ENCODE measurements at places on chromosomes 1 and 21.

DNA sequence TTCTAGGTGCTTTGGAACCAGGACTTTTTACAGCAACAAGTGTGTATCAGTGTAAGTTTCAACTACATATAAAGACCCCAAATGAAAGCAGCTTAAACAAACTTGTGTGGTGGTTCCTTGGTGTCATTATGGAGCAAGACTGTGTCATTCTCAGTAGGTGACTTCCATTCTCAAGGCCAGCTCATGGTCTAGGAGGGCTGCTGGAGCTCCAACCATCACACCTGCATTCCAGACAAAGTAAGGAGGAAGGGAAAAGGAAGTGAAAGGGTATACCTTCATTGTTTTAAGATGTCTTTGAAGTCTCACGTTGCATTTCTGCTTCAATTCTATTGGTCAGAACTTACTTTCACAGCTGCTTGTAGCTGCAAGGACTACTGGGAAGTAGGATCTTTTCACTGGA lies 188.6 kb downstream of the C1orf94 start:
- no peak for DNase-seq

- no peak for DNase-seq
Observed at GRCh38 chr1:59511476-59512465, 214.9 kb downstream of the FGGY start.

- no peak for DNase-seq
Observed at GRCh38 chr1:14968251-14968851, 185.2 kb upstream of the TMEM51 start.

DNA sequence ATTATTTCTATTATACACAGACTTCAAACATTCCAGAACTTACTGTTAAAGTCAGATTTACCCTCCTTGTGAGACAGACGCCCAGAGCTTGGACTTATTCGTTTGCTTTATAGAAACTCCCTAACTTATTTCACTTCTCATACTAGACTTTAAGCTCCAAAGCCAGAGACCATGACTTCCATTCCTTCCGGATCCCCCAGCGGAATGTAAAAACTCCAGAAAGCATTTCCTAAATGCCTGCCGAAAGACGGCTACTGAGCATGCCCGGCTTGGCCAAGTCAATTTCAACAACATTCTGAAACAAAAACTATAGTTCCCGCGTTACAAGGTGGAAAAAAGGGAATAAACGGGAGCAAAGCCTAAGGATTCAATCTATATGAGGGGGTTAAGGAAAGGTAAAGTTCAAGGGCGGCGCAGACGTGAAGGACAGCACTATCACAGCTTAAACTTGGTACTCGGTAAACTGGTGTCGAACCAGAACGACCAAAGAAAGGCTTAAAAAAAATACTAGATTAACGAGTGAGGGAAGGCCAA lies 1.1 kb downstream of the USP48 start:
- DNase-seq, result no peak

DNA sequence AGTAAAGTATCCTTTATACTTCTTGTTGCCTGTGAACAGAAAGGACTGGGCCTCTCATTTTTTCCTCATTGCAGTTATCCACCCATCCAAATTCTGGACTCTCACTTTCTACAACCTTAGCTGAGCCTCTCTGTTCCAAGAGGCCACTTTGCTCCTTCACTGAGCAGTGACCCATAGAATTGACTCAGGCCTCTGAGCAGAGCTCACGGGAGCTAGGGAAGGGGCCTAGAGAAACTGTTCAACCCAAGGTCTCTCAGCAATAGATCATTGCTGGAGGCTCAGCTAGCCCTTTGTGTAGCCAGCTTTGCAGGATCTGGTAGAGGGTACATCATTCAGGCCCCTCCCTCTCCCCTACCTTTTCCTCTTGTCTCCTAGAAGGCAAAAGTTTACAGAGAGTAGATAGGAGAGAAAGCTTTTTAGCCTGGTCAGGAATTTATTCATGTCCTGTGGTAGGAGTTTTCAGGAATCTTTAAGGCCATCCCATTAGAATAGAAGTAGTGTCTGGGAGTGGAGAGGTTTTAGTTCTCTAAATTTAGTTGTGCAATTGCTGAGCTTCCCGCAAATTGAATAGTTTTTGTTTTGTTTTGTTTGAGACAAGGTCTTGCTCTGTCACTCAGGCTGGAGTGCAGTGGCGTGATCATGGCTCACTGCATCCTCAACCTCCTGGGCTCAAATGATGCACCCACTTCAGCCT lies 6.7 kb downstream of the INTS3 start:
- DNase-seq, result no peak

- DNase-seq, result no peak
Observed at GRCh38 chr21:46163380-46163779, 8.0 kb upstream of the FTCD start.

DNA sequence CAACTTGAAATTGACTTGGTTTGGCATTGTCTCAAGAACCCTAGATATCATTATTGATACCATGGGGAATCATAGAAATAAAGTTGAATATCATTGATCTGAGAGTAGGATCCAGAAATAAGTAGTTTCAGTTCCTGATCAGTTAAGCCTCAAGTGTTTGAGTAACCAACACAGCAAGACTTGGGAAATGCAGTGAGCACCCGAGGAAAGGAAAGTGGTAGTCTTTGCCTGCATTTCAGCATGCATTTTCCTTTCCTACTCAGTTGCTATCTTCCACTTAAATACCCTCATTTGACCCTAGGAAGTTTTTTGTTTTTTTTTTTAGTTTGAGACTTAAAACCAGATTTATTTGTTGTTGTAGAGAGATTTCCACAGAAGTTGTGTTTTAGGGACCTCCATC lies 18.9 kb downstream of the CLEC20A start:
- no peak for DNase-seq

DNA sequence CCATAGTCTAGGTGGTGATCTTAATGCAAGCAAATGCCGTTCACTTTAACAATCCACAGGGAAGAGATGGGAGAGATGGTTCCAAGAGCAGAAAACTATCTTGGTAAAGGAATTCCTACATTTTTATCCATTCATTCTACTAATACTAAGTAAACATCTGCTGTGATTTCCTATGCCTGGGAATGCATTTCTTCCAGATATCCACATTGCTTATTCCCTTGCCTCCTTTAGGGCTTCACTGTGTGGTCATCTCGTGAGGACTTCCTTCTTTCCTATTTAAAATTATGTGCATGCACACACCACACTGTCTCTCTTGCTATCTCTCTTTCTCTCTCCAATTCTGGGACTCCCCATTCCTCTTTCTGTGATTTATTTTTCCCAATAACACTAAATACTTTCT lies 199.0 kb upstream of the C1orf105 start:
- no peak for DNase-seq

GRCh38 chr1:39107341-39108290 lies 81.5 kb downstream of the NDUFS5 start:
- DNase-seq, result no peak

DNA sequence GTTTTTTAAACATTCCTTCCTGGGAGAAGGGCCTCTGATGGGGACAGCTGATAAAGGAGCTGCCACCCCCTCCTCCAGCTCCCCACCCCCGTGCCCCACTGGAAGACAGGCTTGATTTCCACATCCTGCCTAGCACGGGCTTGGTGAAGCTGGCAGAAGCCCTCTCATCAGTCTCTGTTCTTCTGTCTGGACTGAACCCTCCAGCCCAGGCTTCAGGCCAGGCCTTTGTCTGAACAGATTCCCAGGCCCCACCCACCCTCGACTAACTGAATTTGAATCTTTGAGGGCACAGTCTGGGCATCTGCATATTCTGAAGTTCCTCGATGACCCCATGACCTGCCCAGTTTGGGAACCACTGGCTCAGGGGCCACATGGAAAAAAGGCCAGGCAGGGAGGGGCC lies 75.3 kb downstream of the CD58 start:
- no peak for DNase-seq

- DNase-seq, result no peak
Observed at GRCh38 chr1:58727364-58727763, 27.5 kb upstream of the MYSM1 start.

- DNase-seq, result no peak
Observed at GRCh38 chr1:198856601-198857000, 217.8 kb downstream of the PTPRC start.

- no peak for DNase-seq
Observed at GRCh38 chr1:184747089-184747955, 7.3 kb downstream of the EDEM3 start.

GRCh38 chr1:216607067-216607697 lies 116.0 kb downstream of the ESRRG start:
- DNase-seq, result no peak

- DNase-seq, result no peak
Observed at GRCh38 chr1:3455670-3456448, 1.4 kb downstream of the ARHGEF16 start.

GRCh38 chr1:98119796-98120195 lies 199.0 kb upstream of the DPYD start:
- DNase-seq, result no peak

DNA sequence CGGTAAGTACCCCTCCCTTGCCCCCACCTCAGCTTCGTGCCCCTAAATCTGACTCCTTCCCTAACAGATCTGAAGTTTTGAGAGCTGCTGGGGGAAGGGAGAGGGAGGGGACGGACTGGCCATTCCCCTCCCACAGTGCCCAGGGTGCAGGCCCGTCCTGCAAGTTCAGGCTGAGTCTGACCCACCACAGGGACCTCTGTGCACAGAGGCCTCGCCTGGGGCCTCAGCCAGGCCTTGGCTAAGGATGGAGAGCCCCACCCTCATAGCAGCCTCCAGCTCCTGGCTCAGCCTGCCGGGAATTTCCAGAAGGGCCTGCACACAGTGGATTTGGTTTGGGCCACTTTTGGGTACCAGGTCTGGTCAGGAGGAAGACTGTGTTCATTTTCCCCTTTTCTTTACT lies 31.2 kb upstream of the TNFRSF1B start:
- DNase-seq, result no peak

- DNase-seq, result no peak
Observed at GRCh38 chr1:2241820-2242219, 13.7 kb downstream of the SKI start.

DNA sequence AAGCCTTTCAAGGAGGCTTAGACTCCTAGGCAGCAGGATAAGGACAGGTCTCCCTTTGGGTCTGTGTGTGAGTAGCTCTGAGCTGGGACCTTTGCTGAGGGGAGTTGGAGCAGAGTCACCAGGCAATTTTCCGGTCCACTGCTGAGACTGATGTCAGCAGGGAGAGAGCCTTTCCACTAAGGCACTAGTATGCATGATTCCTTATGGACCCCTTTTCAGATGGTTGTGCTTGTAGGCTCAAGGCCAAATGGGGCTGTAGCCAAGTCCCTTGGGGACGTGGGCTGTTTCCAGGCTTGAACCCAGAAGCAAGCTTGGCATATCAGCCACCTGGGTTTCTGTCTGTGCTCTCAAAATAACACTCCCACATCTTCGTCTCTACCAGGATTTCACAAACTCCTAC lies 73.0 kb downstream of the CCDC18 start:
- no peak for DNase-seq

- DNase-seq, result no peak
Observed at GRCh38 chr1:246417813-246418564, 89.1 kb downstream of the SMYD3 start.

DNA sequence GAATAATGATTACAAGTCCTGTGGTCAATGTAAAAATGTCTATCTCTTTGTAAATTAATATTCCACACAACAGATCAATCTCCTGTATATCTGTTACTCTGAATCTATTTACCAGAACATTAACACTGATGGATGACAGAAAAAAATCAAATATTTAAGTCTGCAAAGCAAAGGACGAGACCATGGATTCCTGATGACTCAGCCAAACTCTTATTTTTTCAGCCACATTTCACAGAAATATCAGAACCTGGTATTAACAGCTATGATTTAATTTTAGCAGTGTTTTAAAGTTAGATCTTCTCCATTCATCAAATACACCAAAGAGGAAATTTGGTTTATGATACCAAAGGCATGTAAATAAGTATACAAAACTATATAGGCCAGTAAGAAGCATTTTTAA lies 46.1 kb downstream of the FAF1 start:
- DNase-seq, result no peak

- DNase-seq, result no peak
Observed at GRCh38 chr1:199265319-199265718, 626.5 kb downstream of the PTPRC start.

GRCh38 chr1:92705446-92705845 lies 79.5 kb downstream of the EVI5 start:
- DNase-seq, result no peak

DNA sequence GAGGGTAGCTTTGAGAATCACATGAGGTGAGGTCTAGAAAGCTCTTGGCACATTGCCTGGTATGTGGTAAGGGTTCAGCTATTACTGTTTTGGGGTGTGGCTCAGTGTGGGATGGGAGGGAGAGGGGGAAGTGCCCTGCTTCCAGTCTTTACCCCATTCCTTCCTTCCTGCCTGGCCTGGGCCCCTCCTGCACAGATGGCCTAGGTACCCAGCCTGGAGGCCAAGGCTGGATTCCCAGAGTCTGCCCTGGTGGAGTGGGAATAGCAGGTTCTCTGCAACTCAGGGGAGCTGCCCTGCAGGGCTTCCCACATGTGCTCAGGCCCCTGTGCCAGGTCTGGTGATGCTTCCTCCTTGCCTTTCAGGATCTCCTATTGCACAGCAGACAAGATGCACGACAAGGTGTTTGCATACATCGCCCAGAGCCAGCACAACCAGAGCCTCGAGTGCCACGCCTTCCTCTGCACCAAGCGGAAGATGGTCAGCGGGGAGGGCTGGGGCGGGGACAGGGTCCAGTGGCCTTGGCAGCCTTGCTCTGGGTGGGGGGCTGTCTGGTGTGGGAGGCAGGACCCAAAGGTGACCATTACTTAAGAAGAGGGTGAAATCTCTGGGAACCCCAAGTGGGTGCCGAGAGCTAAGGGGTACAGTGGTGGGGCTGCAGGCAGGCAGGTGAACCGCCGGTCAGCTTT lies 13.5 kb downstream of the LDLRAP1 start:
- DNase-seq, result no peak

- DNase-seq, result no peak
Observed at GRCh38 chr21:46146856-46147255, 8.5 kb downstream of the FTCD start.

DNA sequence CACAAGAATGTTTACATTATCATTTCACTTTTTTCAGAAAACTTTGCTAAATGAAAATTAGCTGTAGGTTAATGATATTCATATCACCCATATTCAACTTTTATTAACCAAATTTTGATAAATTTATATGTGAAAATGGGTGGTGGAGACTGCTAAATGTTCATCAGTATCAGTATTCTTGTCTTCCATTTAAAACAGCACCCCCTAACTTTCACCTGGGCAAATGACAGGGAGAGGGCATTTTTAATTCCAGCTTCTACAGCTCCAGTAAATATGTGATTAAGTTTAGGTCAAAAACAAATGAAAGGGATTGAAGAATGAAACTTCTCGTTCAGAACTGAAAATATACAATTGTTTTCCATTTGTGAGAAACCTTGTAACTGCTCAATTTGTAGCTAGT lies 722.2 kb downstream of the KCNT2 start:
- DNase-seq, result no peak

- DNase-seq, result no peak
Observed at GRCh38 chr1:154736841-154737240, 128.9 kb upstream of the ADAR start.

- DNase-seq, result no peak
Observed at GRCh38 chr1:158564608-158565007, 5.8 kb downstream of the OR6P1 start.

- peak; percentile 56 for DNase-seq
Observed at GRCh38 chr1:64864018-64864940, 102.1 kb downstream of the JAK1 start.

- no peak for DNase-seq
Observed at GRCh38 chr1:151011154-151011850, 3.1 kb downstream of the PRUNE1 start.

Data from GM12891 (cell line).